Chondrocyte (in vitro differentiated cells): ENCODE measurements at places on chromosomes 2 and 18.
A peak's percentile ranks its signal among the peaks of the same experiment; 100 is the strongest.

DNA sequence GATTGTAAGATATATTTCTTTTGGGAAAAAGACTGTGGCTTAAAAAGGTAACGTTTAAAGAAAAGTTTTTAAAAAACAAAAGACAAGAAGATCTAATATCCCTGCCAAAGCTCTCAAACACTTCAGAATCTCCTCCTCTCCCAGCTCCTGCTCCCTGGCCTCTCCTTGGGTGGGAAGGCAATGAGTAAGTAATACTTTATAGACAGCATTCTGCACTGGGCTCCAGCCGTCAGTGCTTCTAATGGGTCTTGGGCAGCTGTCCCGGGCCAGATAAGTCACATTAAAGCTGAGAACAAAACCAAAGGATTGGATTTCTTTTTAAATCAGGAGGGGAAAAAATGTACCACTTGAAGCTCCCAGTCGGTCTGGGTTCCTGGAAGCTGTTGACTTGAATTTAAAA lies 133.7 kb downstream of the ALPK2 start:
- no peak for DNase-seq

GRCh38 chr2:221460136-221460535 lies 112.0 kb downstream of the EPHA4 start:
- DNase-seq, result no peak

DNA sequence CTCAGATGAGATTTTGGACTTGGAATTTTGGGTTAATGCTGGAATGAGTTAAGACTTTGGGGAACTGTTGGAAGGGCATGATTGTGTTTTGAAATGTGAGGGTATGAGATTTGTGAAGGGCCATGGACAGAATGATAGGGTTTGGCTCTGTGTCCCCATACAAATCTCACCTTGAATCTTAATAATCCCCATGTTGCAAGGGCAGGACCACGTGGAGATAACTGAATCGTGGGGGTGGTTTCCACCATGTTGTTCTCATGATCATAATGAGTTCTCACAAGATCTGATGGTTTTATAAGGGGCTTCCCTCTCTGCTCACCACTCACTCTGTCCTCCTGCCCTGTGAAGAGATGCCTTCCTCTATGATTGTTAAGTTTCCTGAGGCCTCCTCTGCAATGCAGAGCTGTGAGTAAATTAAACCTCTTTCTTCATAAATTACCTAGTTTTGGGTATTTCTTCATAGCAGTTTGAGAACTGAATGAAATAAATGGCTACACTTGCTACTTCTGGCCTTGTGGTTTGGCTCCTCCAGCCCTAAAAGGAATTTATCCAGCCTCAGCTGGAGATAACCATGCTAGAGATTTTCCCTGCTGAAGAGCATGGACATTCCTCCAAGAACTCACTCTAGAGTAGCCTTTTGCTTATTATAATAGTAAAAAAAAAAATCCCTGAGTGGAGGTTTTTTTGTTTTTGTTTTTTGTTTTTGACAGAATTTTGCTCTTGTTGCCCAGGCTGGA lies 144.3 kb upstream of the TFPI start:
- DNase-seq, result no peak

- no peak for DNase-seq
Observed at GRCh38 chr2:6955511-6956136, 38.4 kb downstream of the RNF144A start.

- DNase-seq, result no peak
Observed at GRCh38 chr18:52567360-52567759, 227.4 kb downstream of the DCC start.

- DNase-seq, result no peak
Observed at GRCh38 chr2:177073611-177074010, 139.0 kb upstream of the HNRNPA3 start.

DNA sequence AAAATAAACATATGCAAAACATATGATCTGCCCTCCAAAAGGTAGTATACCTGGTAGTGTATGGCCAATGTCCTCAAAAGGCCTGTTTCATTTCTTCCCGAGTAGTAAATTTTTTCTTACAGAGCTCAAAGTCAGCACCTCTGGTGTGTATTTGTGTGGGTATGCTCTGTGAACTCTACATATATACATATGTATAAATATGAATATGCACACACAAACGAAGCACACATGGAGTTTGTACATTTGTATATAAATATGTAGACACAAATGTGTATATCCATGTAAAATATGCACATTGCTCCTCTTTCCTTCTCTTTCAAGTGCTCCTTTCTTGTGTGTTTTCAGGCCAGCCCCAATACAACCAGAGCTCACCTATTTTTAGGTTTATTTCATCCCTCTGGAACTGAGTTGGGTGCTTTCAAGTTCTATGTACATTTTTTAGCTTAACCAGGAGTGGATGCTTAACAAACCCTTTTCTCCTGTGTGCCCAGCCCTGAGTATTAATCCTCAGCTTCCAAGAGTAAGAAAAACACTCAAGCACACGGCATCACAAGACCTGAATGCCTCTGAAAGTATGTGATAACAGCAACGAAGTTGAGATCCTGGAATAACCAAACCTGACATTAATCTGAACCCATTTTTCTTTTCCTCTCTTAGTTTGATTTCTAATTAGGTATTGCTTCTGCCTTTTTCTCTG lies 12.2 kb upstream of the GALNT5 start:
- no peak for DNase-seq

DNA sequence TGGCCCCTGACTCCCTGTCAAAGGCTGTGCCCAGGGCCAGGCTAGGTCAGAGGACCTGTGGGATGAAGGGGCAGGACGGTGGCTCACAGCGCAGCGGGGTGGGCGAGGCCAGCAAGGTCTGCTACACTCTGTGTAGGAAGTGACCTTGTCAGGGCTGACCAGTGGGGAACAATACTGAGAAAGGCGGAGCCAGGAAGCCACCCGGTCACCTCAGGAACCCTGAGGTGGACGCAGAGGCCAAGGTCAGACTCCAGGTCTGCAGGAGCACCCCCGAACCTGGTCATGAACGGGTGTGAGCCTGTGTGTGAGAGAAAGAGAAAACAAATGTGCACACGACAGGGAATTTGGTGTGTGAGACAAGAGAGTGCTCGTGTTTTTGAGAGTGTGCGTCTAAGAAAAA lies 72.3 kb downstream of the SMAD7 start:
- DNase-seq, result peak; percentile 81

GRCh38 chr2:238846628-238847418 lies 1.1 kb upstream of the TWIST2 start:
- DNase-seq, result no peak
